ENCODE measurements at places on chromosomes 7 and 10.

GRCh38 chr10:124975977-124976514 lies 34.1 kb downstream of the ZRANB1 start:
- DNase-seq = no peak

DNA sequence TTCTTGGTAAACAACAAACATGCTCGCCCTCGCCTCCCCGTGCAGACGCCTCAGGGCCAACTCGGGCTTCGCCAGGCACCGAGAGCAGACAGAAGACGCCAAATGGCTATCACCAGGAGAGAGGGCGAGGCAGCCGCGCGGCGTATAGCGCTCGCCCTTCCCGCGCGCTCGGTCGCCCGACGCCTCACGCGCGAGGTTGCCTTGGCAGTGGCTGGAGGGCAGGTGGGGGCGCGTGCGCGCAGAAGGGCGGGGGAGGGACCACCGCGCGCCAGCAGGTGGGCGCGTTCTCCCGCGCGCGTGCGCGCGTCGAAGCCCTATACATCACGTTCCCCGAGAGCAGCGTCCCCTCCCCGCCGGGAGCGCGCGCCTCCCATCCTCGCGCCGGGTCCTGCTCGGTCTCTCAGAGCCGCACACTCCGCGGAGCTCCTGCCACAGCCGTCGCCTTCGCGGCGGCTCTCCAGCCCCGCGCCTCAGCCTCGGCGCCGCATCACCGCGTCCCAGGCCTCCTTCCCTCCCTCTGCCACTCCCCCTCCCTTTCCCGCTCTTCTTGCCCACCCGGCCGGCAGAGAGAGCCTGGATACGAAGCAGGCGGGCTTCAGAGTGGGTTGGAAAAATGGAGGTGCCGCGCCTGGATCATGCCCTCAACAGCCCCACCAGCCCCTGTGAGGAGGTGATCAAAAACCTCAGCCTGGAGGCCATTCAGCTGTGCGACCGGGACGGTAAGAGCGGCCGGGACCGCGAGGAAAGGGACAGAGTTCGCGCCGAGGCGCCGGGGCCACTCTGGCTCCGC lies at the start of gene PHYHIPL:
Gene PHYHIPL, plus strand, starts transcription at position 403 of the 790 bp plus-strand sequence. Its CDS starts 211 bp downstream, at position 614.
- DNase-seq = no peak

- DNase-seq = no peak
Measured at GRCh38 chr7:2000153-2000687, 232.5 kb downstream of the MAD1L1 start.

- DNase-seq = no peak
Measured at GRCh38 chr10:88147000-88147798, 283.8 kb downstream of the PTEN start.

DNA sequence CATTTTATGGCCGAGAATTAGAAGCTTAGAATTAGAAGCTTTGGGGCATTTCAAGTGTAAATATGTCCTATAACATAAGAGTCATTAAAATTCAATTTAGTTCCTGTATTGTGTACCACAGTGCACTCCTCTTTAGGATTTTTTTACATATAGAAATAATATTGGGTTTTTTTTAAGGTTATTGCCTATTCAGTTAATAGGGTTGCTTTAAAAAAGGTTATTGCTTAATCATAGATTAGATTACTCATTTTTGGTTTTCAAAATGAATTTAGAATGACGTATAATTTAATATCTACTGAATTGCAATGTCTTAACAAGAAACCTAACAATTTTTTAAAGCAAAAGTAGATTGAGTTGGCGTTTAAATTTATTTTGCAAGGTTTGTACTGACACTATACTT lies 34.1 kb downstream of the NOC3L start:
- no peak for DNase-seq

DNA sequence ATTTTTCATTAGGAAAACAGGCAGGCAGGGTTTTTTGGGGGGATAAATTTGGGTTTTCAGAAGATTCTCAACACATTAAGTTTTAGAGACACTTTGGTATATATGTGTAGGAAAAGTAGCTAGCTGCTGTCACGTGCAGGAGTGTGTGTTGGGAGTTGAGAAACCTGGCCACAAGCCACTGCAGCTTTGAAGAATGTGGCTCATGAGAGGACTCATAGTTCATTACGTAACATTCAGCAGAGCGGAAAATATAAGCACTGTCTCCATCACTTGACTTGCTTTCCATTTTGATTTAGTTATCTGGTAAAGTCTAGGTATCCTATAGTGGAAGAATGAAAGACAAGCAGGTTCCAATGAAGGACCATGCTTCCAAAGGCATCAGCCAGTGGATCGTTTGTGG lies 31.2 kb downstream of the SMNDC1 start:
- DNase-seq = no peak

DNA sequence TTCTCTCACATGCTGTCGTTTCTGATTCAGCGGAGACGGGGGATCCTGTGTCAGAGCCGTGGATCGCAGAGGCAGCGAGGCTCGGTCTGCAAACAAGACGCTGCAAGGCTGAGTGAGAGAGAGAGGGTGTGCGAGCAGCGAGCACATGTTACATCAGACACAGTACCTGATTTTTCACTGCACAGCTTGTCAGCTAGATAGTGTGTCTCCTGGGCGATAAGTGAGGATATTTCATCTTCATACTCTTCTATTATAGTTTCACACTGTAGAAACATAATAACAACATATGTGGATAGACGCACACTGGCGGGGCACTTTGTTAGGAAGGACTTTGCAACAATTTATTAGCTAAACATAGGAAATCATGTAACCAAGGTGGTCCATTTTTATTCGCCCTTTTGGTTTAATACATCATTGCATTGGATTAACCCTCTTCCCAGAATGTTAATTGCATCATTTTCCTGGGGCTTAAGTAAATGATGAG lies 39.5 kb downstream of the CNPY1 start:
- no peak for DNase-seq

DNA sequence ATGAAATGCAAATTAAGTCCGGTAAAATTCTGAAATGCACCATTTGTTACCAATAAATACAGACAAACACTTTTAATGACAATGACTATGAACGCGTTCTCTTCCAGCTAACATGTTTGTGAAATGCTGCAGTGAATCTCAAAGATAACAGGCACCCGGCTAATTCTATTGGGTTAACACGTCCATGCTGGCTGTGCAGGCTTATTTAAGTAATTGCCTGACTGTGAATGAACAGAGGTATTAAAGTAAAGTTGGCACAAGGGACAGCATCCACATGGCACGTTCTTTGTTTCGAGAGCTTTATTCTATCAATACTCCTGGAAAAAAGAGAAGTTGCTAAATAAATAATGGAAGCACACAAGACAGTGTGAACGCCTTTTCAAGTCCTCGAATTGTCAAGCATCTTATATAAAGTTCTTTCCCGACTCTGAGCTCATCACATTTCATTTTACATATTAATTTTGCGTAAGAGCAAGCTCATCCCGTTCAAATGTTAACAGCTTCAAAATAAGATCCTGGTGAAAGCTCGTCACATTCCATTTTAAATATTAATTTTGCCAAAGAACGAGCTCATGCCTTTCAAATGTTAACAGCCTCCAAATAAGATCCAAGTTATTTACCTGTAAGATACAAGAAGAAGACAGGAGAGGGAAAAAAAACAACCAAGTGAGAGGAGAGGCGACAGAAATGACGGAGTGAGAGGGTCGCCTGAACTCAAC lies 111.3 kb upstream of the RHEB start:
- no peak for DNase-seq

GRCh38 chr10:117226813-117227451 lies 14.0 kb upstream of the SLC18A2 start:
- no peak for DNase-seq

- DNase-seq = no peak
Measured at GRCh38 chr7:94055963-94056362, 51.8 kb upstream of the BET1 start.

DNA sequence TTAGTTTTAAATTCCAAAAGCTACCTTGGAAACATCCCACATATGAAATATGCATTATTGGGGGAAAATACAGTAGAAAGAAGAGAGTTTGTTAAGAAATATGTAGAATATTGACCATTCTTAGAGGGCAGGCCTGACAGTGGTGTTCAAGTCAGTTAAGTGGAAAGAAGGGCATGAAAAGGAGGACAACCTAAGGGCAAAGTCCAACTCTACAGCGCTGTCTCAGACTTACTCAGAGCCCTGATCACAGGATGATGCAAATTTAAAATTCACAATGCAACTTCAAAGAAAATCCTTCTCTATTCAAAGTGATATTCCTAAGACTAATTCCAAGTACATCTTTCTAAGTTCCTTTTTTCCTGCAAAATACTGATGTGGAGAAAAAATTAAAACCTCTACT lies 139.1 kb upstream of the LRRTM3 start:
- no peak for DNase-seq

DNA sequence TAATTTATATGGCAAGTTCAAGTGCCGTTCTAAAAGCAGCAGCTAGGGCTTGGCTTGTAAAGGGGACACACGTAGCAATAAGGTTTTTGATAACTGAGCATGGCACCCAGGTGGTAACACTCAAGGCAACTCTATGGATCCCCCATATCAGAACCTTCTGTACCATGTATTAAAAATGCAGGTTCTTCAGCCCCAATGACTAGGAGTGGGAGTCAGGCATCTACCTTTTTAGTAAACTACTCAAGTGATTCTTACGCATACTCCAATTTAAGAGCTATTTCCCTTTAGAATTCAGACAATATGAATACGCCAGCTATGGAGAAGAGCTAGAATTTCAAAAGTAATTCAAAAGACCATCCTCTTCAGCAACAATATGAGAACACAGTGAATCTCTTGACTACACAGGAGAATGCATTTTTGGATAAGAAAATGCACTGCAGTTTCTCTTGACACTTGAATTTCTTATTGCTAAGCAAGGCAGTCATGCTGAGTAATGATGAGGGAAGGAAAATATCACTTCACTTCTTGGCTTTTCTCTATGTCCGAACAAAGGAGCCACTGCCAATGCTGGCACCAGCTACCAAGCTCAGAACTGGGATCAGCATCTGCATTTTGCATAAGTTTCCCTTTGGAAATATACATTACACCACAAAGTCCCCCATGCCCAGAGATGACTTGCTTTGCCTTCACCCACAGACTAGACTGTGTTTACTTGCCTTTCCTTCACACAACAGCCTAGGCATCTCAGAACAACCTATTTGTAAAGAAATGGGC lies 53.5 kb downstream of the ABLIM1 start:
- no peak for DNase-seq

- no peak for DNase-seq
Measured at GRCh38 chr10:127265288-127265687, 68.9 kb upstream of the INSYN2A start.

DNA sequence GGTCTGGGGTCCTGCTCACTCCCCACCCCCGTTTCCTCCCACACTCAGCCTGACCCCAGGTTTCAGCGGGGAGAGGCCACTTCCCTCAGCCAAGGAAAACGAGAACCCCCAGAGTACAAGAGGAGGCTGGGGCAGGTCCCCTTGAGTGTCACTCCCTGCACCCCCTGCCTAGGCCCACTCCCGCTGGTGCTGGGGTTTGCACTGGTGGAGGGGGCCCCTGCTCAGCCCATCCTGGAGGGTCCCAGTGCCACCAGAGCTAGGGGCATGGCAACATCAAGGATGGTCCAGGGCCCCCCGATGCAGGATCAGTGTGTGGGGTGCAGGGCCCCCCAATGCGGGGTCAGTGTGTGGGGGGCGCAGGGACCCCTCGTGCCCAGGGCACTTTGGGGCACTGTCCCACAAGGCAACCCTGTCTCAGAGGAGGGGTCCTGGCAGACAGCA lies 70.5 kb upstream of the KCTD7 start:
- no peak for DNase-seq
